Cerebellar nuclear complex (tissue), 1 donor: ENCODE measurements at places on chromosomes 2 and 18.

DNA sequence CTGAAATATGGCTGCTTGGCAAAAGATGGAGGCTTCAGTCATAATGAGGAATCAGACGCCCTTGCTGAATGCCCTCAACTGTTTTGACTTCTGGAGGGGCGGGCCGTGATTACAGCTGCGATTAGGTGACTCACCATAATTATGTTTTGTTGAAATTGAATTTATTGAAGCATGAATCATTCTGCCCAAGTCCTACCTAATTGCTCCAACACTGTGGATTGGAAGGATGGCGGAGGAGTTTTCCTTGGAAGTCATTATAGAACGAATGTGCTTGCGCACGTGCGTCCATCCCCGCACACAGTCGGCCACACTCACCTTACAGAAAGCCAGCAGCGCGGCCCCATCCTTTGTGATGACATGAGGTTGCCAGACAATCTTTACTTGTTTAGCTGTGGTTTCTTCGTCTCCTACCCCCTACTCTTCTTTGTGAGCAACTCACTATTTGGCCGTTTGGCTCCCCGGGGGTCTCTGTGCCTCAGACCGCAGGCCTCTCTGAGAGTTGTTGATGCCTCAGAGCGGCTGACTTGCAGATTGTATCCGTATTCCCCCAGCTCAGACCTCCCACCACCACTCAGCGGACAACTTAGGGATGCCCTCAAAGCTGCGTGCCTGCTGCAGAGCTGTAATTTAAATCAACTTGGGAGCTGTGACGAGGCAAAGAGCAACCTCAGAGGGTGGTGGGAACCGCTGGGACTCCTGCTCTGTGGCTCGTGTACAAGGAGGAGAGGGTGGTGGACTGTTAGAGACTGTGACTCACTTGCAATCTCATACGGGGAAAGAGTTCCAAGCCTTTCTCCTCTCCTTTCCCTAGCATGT, 513.4 kb downstream of the TNS1 start:
- no peak for DNase-seq

DNA sequence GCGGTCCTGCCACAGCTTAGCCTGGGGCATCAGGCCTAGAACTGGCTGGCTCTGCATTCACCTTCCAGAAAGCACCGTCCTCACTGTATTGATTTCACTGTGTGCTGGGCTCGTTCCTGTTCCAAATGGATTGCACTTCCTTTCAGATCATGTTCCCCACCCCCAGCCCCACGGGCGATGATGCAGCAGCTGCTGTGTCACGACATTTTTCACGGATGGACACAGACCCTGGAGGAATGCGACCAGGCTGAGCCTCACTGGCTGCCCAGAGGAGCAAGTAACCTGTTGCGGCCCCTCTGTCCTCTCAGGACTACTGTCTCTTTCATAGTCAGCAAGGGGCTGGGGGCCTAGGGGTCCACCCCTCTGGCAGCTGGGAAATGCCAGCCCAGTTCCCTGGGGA, 50.3 kb downstream of the CAPN13 start:
- no peak for DNase-seq

GRCh38 chr18:48841381-48842258, 109.1 kb downstream of the SMAD7 start:
- no peak for DNase-seq

DNA sequence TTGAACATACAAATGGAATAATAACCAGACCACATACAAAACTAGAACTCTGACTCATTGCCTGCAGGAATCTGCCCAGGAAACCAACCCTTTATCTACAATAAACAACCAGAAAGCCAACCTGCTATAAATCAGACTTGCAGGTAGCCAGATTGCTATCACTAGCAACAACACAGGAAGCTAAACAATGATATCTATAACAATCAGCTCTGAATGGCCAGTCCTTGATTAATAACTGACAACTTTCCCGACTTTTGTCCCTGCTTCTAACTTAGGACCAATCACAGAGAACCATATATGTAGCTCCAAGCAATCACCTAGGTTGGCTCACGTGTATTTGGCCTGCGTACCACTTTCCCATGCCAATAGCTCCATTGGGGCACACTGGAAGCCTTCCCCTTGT, 470.8 kb downstream of the RIT2 start:
- DNase-seq: no peak

DNA sequence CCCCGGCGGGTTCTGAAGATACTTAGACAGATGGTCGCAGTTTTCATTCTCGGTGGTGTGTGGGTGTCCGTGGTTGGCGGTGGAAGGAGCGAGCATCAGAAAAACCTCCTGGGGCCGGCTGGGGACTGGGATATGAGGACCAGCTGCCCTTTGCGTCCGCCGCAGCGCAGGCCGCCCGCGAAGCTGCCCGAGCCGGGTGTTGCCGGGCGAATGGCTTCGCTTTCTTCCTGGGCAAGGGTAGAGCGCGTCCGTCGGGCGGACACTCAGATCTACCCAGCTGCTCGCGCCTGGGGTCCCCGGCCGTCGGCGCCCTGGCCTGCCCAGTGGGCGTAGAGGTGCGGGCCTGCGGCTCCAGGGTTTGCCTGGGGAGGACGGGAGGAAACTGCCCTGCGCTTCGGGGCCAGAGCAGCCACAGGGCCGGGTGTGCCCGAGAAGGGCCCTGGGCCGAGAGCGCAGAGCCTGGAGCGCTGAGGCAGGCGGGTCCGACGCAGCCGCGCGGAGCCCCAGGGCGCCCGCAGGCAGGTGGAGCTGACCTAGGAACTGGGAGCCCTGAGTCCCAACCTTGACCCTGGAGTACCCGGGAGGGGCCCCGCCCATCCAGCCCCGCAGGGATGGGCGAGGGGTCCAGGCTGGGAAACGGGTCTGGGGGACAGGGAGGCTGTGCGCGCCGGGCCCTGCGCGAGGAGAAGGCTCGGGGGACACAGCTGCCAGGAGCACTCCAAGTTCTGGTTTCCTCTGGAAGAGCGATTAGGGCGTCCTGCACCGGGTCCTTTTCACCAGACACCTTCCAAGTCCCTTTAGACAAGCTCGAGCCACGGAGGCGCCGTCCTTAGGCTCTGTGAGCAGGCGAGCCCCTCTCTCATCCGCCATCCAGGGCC, 1.3 kb downstream of the TWIST2 start:
- no peak for DNase-seq

DNA sequence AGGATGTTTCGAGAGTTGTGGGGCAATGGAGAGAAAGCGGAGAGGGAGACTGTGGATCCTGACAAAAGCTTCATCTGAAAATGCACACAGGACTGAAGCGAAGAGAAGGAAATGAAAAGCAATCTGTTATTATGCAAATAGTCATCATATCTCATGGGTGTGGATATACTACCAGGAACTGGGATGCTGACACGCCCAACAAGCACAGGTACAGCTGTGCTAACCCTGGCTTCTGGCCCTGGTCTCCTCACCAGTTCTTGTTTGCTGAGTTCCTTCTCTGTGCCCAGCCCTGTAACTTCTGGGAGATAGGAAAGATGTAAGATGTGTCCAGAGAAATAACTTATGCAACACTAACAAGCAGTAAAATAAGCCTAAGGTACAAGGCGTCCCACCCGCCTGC, 358.8 kb downstream of the CMPK2 start:
- no peak for DNase-seq

DNA sequence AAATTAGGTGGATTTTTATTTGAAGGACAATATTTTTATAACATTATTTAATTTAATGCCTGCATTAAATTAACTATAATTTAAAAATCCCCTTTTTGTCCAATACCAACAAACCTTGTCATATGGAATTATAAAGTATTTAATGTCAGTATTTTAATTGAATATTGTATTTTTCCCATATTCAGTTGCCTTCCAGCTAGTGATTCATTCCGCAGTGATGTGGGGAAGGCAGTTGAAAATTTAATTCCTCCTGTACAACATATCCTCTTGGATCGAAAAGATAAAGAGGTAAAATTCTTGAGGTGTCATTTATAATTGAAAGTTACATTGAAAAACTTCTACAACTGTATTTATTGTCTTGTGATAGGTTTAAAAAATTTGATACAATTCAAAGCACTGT, 40.4 kb downstream of the WDR7 start:
- no peak for DNase-seq

GRCh38 chr2:156538083-156538504, 101.9 kb downstream of the GPD2 start:
- no peak for DNase-seq

- DNase-seq: no peak
These were observed 40.0 kb downstream of the DNMT3A start for GRCh38 chr2:25301453-25302352.

GRCh38 chr18:23887493-23887892, 127.1 kb upstream of the TTC39C start:
- DNase-seq: no peak

GRCh38 chr2:178386986-178387597, 63.9 kb downstream of the PRKRA start:
- DNase-seq: no peak

DNA sequence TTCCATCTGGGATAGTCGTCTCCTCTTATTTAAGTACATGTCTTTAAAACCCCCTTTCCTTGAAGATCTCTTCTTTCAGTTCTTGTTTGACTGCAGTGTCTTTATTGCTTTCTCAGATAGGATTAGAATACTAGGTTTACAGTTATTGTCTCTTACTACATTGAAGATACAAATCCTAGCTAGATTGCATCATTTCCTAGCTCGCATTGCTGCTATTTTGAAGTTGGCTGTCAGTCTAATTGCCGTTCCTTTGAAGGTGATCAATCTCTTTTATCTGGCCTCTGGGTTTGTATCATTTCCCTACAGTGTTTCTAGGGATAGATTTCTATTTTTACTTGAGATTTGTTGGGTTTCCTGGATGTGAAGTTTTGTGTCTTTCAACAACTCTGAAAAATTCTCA, 20.9 kb downstream of the ARMC9 start:
- DNase-seq: no peak

GRCh38 chr2:69405306-69405705, 18.3 kb upstream of the GFPT1 start:
- DNase-seq: no peak

- no peak for DNase-seq
These were observed 3.9 kb upstream of the TNFRSF11A start for GRCh38 chr18:62321201-62321600.

GRCh38 chr2:207970147-207970825, 55.0 kb downstream of the PLEKHM3 start:
- no peak for DNase-seq

- no peak for DNase-seq
These were observed 203.9 kb upstream of the TANK start for GRCh38 chr2:160956243-160956802.
